ENCODE measurements at places on chromosomes 1 and 21. TPM values are rescaled to one million over a fixed set of nuclear protein-coding genes. Genes with fewer than 3 reads are reported as not detected.
A peak's percentile ranks its signal among the peaks of the same experiment; 100 is the strongest.

DNA sequence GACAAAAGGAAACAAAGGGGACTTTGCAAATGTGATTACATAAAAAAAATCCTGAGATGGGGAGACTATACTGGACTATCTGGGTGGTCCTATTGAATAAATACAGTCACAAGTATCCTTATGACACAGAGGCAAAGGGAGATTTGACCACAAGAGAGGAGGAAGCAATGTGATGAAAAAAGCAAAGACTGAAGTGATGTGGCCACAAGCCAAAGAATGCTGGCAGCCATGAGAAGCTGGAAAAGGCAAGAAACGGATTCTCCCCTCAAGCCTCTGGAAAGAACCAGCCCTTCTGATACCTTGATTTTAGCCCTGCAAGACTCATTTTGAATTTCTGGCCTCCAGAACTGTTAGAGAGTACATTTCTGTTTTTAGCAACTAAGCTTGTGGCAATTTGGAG, 36.4 kb downstream of the OLFML2B start:
- DNase-seq, result peak; percentile 85

DNA sequence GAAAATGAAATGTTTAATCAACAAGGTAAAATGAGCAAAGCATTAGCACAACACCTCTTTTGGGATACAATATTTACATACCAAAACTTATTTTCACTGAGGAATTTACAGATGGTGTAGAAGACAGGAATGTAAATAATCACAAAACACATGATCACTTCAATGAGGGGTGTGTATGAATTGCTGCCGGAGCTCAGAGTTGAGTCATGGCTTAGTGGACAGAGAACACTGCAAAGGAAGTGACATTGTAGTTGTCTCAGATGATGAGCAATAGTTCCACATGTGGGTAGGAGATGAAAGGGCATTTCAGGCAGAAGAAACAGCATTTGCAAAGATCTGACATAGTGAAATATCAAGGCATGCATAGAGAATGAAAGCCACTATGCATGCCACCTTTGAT, 5.6 kb upstream of the KPRP start:
- DNase-seq, result no peak

DNA sequence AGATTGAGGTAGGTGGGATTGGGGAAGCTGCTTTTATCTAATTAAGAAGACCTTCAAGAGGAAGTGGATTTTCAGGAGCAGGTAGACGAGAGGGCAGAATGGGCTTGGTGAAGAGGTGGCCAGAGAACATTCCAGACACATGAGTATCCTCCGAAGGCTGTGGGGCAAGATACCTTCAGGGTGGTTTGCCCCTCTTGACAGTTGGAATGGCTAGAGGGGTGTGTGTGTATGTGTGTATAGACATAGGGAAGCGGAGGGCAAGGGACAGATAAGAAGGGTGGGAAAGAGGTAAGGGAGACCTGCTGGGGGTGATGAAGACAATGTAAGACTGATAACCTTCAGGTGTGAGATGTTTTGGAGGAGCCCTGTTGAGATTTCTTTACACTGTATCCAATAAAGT, 46.8 kb upstream of the TSPAN2 start:
- DNase-seq, result no peak

Gene GLUL
- polyA plus RNA-seq, result 287 TPM

DNA sequence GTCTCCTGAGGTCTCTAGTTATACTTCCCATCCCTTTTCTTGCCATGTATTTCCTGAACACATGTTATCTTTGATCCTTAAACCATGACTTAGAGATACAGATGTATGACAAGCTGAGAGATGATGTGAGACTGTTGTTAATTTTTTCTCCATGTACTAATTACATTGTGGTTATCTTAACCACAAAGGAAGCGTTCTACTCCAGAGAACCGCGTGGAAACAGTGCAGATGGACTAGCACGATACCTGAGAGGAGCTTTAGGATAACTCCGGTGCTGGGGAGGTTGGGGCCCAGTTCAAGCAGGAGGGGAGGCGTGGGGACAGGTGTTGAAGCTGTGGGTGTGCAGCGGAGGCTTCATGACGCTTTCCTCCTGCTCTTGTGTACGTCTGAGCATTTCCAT, 17.5 kb downstream of the PDE9A start:
- DNase-seq, result no peak

Measured in muscle of leg (tissue), 16 donors.